ENCODE measurements at places on chromosomes 12 and 14.

DNA sequence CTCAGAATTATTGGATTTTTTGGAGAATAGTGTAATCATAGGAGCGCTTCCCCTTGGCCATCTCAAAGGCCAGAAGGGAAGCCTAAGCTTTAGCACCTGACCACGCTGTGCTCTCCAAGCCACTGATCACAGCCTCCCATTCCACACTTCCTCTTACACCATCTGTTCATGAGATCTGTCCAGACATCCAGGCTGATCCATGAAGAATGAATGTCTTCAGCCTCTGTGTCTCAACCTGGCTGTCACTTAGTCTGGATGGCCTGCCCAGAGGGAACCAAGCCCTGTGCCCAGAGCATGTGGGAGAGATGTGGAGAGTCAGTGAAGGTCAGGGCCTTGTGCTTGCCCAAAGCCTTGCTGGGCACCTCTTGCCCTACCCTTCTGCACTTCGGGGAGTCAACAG, 40.5 kb downstream of the TSPAN11 start:
- DNase-seq: no peak

- no peak for DNase-seq
Measured at GRCh38 chr14:97319691-97320090, 522.5 kb downstream of the VRK1 start.

DNA sequence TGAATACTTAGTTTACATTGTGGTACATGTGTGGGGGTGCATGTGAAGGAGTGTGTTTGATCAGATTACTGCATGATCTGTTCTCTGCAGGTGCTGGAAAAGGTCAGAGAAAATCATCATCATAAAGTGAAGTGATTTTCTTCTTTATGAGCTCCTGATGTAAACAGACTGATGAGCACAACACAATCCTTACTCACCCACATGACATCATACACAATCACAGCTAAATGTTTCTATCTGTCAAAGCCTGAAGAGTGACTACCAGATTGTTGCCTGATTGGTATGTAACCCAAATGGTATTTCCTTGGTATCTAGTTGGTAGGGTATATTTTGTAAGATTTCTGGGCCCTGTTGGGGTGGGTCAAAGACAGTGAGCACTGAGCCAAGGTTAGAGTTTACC, 270.8 kb downstream of the FOXG1 start:
- no peak for DNase-seq

GRCh38 chr14:79708426-79709388, 502.6 kb downstream of the DIO2 start:
- no peak for DNase-seq

DNA sequence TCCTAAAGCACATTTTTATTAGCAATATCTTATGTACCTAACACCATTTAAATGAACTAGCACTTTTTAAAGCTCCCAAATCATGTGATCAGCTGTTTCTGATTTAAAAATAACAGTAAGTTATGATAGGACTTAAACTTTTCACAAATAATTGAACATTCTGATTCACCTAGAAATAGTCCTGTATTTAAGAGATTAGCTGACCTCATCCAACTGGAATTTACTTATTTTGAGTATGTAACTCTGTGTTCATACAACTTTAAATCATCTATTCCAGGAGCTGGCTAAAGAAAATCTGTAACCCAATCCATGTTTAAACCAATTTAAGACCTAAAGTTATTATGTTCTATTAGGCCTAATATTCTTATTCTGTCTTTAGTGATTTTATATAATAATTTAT, 184.3 kb downstream of the CCDC91 start:
- DNase-seq: no peak

- DNase-seq: no peak
Measured at GRCh38 chr12:54428050-54429013, 9.3 kb upstream of the ITGA5 start.

DNA sequence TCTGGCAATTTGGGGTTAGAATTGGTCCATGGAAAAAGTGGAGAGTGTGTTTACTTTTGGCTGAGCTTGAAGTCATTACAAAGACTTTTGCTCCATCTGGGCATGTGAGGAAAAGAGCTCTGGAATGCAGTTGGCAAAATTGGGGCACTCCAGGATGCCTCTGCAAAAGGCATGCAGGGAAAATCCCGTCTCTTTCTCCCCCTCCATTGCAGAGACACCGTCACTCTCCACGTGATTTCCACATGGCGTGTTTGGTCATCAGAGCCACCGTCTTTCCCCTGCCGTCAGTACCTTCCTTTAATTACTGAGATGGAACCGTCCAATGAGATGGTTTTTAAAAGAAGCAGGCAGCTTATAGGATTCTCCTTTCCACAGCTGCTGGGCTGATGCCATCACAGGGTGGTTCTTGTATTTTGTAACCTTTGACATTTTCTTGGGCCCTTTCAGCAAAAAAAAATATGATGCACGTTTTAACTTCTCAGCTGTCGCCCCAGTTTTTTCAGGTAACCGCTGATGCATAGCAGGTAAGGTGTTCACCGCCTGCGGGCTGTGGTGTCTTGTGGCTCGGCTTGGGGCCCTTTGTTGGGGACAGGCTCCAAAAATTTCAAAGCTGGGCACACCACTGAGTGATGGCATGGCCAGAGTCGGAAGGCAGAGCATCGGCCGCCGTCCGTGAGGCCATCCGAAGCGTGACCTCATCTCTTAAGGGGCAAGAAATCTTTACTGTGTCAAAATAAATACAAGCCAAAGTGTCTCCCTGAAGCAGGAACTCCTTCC, 68.4 kb downstream of the CACNA1C start:
- no peak for DNase-seq

DNA sequence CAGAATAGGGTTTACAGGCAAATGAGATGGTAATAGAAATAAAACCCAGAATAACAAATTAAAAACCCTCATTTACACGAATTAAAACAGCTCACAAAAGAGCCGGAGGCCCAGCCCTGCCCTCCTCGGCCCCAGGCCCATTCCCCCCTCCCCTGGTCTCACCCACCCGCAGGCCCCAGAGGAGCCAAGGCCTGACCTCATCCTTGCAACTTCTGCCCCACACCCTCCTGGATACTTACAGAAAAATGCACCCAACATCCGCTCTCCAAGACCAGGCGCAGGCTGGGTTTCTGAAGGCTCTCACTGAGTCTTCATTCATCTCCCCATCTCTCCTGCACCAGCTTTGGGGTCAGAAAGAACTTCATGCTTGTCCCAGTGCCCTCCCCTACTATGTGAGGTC, 16.2 kb upstream of the VSX2 start:
- no peak for DNase-seq

GRCh38 chr12:84397263-84397662, 515.3 kb downstream of the SLC6A15 start:
- DNase-seq: no peak

- DNase-seq: no peak
Measured at GRCh38 chr12:100497105-100497795, 23.6 kb downstream of the NR1H4 start.

- no peak for DNase-seq
Measured at GRCh38 chr12:117580718-117581062, 219.3 kb upstream of the NOS1 start.

GRCh38 chr14:105053996-105054395, 11.2 kb downstream of the GPR132 start:
- no peak for DNase-seq

- no peak for DNase-seq
Measured at GRCh38 chr12:26851031-26851809, 18.2 kb upstream of the ITPR2 start.

- no peak for DNase-seq
Measured at GRCh38 chr12:117053050-117053400, 46.2 kb downstream of the TESC start.

DNA sequence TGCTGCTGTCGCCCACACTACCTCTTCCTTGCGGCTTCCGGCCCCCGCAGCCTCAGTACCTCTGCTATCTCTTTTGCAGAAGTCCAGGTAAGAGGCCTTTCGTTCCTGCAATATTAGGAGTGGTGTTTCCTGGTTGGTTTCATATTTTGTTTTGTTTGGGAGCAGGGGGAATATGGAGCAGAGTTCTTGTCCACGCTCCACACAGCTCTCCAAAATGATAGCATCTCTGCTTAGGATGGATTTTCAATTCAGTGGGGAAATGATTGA, 768 bp downstream of the OXA1L start:
- DNase-seq: peak; percentile 32

GRCh38 chr12:105071981-105072380, 12.3 kb downstream of the ALDH1L2 start:
- DNase-seq: no peak

DNA sequence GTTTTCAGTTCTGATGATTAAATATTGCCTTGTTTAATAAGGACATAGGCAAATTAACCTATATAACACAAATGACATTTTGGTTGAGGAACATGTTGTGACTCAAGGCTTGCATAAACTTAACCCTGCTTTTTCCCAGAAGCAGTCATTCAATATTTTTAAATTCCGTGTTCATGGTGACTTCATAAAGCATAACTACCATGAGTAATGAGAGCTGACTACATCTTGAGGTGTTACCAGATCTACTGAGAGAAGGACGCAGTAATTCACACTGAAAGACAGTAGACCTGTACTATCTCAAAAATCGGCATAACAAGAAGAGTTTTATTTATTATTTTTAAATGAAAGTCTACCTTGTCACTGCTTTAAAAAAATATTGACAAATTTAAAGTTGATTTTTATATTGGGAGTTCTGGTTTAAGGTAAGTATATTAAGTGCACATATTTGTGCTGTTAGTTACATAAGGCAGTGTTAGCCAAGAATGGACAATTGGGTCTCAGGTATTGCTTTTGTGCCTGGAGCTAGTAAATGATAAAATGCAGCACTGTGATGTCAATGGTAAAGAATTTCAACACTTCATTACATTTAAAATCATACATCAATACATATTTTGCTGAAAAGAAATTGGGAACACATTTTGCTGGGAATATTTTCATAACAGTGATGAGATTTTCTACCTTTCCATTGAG, 1198.5 kb downstream of the FSCB start:
- DNase-seq: no peak

DNA sequence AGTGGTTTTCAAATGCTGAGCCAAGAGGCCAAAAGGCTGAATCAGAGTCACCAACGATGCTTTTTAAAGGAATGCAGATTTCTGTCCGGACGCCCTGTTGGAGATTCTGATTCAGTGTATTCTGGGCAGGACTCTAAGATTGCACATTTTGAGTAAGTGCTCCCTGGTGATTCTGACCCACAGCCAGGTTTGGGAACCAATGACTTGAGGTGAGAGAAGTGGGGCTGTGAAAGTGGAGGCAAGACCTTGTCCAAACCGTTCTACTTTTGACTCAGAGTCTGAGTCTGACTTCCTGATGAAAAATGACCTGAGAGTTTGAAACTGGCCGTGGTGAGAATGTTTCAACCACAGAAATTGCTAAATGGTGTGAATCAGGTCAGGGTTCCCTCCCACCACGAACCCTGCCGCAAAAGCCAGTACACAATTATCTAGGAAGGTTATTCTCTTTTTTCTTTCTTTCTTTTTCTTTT, 90.2 kb downstream of the NTN4 start:
- DNase-seq: peak; percentile 27

DNA sequence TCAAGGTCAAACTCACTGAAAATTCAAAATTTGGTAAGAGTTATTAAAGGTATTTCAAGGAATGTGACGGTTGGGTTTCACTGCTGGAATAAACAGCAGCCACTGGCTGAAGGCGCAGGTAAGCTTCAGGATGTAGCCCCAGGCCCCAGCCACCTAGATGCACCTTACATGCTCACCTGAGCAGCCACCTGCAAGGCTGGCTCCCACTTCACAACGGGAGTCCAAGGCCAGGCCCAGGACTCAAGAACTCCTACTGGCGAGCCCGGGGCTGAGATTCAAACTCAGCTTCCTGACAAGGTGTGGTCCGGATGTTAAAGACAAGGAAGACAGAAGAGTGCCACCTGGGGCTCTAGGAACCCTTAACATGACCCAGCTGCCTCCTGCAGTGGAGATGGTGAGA, 78.4 kb downstream of the ITPK1 start:
- DNase-seq: no peak

- no peak for DNase-seq
Measured at GRCh38 chr12:98295681-98296080, 219.7 kb upstream of the TMPO start.

DNA sequence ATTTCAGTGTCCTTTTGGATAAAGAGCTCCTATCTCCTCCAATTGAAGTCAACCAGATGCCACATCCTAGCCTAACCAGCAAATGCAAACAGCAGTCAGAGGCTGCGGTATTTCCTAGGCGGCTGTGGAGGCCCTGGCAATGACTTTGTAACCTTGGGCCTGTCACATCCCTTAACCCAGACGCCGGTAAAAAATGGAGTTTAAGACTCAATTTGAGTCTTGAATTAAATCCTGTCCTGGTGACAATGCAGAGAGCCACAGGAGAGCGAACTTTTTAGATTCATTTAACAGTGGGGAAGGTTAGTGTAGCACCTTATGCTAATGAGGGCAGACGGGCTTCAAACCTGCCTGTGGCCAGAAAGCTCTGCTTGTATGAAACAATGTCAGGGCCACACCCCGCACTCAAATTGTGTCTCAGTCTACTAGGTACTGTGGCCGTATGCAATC, 1.3 kb downstream of the C12orf75 start:
- DNase-seq: peak; percentile 56

DNA sequence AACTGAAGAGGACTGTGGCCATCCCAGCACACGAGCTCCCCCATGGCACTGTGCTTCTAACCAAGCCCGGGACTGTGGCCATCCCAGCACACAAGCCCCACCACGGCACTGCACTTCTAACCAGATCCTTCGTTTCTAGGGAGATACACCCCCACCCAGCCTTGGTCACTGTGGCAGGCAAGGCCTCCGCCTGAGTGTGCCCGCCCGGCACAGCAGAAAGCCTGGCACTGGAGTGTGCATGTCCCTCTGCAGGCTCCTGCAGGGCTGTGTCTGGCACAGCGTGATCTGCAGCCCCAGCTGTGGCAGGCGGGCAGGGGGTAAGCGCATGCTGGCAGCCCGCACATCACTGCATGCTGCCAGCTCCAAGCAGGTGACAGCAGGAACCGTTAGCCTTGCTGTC, 49.8 kb downstream of the CCDC85C start:
- DNase-seq: no peak

GRCh38 chr12:54378796-54379397, 5.6 kb downstream of the ZNF385A start:
- no peak for DNase-seq

DNA sequence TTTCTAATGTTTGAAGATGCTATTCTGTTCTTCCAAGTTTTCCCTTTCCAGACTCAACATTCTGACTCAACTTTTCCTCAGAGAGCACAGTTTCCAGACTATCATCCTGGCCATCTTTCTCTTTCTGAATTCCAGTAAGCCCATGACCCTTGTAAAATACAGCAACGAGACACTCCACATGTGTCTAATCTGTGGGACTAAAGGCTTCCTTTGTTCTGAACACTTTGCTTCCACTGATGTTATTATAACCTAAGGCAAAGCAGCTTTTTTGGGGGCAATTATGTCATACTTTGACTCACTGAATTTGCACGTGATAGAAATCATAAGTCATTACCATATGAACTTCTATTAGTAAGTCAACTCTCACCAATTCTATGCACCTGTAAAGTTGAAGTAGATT, 6.3 kb upstream of the ART4 start:
- no peak for DNase-seq

DNA sequence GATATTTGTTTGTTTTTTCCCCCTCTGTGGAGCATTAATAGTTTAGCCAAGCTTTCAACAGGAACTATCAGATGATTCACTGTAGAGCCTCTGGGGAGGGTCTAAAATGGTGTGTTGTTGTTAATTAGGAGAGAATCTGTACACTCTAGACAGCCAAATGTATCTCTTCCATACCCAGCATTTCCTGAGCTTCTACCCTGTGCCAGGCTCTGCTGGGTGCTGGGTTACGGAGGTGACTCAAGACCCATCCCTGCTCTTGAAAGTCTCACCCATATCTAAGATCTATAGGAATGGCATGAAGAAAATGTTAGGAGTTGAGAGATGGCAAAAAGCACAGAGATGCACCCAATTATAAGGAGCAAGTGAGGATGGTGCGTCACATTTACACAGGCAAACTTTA, 245.8 kb downstream of the C12orf75 start:
- DNase-seq: no peak
